A549 treated with GW870086 at 1 μM for 4 hours (cell line): ENCODE measurements at places on chromosomes 4 and X. TPM values are rescaled to one million over a fixed set of nuclear protein-coding genes. Genes with fewer than 3 reads are reported as not detected.

Gene TIMP1
- total RNA-seq, result 264 to 288 TPM (median 272 TPM) in 5 replicates

Gene KLB
- 0.08 to 0.15 TPM (median 0.11 TPM) in 5 replicates for total RNA-seq

Gene NFXL1
- total RNA-seq, result 5.4 to 7.7 TPM (median 6.3 TPM) in 5 replicates

Gene RTL9
- 0.06 to 0.13 TPM (median 0.09 TPM) in 5 replicates for total RNA-seq

Gene SMPX
- total RNA-seq, result 0.15 TPM in 1 of 5 replicates, not detected in the others

Gene H2BW2
- not detected in 5 replicates for total RNA-seq

Gene CT45A2
- total RNA-seq, result not detected in 5 replicates

Gene PHKA2
- total RNA-seq, result 11.8 to 15.9 TPM (median 14.4 TPM) in 5 replicates

Gene GCNA
- 1.5 to 1.9 TPM (median 1.7 TPM) in 5 replicates for total RNA-seq

Gene ANKRD17
- total RNA-seq, result 20.0 to 26.3 TPM (median 24.6 TPM) in 5 replicates

Gene SNX12
- total RNA-seq, result 69.4 to 77.8 TPM (median 74.9 TPM) in 5 replicates

Gene BEND2
- total RNA-seq, result not detected in 5 replicates

Gene MID2
- 7.2 to 9.8 TPM (median 8.4 TPM) in 5 replicates for total RNA-seq
